ENCODE measurements at places on chromosomes 12 and 14.

- no peak for DNase-seq
Measured at GRCh38 chr12:59858508-59859170, 262.8 kb downstream of the SLC16A7 start.

GRCh38 chr14:88380405-88380804 lies 5.1 kb upstream of the SPATA7 start:
- no peak for DNase-seq

DNA sequence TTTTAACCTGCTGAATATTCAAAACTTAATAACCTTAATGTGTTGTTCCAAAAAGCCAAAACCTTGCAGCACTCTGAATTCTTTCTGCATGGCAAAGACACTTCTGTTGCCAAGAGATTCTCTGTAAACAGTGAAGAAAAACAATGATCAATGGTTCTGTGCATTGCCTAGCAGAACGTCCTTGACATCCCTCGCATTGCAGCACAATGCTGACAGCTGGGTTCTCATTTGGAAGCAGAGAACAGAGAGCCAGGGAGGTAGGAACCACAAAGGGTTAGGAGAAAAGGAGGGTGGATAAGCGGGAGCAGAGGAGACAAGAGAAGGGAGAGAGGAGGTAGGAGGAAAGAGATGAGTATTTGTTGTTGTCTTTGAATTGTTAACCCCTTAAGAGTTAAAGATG lies 501.1 kb downstream of the NAV3 start:
- no peak for DNase-seq

GRCh38 chr14:92185559-92185958 lies 63.8 kb downstream of the CPSF2 start:
- DNase-seq = no peak

DNA sequence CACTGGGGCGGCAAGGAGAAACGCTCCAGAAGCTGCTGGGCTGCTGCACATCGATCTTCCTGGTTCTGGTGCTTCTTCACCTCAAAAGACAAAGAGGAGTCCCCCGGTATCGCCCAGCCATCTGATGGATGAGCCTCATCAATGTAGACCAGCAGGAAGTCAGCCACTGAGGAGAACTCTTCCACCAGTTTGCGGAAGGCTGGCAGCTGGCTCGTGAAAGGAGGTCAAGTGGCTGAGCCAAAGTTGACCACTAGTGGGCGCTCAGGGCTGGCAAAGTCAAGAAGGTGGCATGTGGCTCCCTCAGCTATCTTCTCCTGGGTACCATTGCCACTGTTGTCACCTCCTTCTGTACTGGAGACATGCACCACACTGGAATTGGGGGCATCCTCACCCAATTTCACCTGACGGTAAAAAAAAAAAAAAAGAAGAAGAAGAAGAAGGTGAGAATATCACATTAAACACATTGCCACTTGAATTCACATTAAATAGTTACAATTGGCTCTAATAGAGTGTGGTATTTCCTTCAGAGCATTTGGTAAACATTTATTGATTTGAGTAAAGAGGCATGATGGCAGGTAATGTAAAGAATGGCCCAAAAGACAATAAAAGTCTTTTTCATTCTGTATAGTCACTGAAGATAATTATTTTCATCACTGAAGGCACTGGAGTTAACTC lies 8.3 kb downstream of the DIO2 start:
- DNase-seq = peak; percentile 20

GRCh38 chr12:2683283-2684025 lies 111.3 kb upstream of the FKBP4 start:
- DNase-seq = no peak

- no peak for DNase-seq
Measured at GRCh38 chr12:82848845-82849244, 162.1 kb downstream of the TMTC2 start.

GRCh38 chr14:90454041-90455000 lies 57.5 kb downstream of the CALM1 start:
- DNase-seq = peak; percentile 27

DNA sequence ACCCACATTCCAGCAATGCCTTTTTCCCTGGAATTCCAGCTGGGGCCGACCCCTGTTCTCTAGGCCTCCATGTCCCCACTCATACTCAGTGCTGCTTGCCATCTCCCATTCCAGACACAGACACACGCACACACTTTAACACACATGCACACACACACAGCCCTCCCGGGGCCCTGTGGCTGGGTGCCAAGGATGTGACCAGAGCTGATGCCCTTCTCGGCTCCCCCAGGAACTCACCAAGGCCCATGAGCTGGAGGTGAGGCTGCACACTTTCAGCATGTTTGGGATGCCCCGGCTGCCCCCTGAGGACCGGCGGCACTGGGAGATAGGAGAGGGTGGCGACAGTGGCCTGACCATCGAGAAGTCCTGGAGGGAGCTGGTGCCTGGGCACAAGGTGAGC lies 4.3 kb downstream of the PLEKHG6 start:
- no peak for DNase-seq

- DNase-seq = no peak
Measured at GRCh38 chr14:104579507-104579906, at the start of gene C14orf180. C14orf180 (plus strand) TSS chr14:104579764; CDS start chr14:104586431, 6,667 bp downstream.

GRCh38 chr14:101853455-101854018 lies 92.0 kb downstream of the PPP2R5C start:
- no peak for DNase-seq

- DNase-seq = peak; percentile 80
Measured at GRCh38 chr12:51391283-51392123, at the start of gene GALNT6. GALNT6 (minus strand) TSS chr12:51391406; CDS start chr12:51379781, 11,625 bp downstream.

DNA sequence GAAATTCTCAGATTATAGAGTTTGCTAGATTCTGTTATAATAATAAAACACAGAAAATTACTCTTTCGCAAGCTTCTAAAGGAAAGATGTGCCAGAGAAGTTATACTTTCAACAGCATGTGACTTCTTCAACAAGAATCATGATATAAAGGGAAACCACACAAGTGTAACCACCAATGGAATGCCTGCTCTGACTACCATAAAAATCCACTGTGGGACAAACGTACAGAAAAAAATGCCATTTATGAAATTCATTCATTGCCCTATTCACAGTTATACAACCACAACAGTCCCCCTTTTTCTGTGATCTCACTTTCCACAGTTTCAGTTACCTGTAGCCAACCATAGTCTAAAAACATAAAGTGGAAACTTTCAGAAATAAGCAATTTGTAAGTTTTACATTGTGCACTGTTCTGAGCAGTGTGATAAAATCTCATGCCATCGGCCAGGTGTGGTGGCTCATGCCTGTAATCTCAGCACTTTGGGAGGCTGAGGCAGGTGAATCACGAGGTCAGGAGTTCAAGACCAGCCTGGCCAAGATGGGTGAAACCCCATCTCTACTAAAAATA lies 3.2 kb downstream of the CATSPERB start:
- DNase-seq = no peak

DNA sequence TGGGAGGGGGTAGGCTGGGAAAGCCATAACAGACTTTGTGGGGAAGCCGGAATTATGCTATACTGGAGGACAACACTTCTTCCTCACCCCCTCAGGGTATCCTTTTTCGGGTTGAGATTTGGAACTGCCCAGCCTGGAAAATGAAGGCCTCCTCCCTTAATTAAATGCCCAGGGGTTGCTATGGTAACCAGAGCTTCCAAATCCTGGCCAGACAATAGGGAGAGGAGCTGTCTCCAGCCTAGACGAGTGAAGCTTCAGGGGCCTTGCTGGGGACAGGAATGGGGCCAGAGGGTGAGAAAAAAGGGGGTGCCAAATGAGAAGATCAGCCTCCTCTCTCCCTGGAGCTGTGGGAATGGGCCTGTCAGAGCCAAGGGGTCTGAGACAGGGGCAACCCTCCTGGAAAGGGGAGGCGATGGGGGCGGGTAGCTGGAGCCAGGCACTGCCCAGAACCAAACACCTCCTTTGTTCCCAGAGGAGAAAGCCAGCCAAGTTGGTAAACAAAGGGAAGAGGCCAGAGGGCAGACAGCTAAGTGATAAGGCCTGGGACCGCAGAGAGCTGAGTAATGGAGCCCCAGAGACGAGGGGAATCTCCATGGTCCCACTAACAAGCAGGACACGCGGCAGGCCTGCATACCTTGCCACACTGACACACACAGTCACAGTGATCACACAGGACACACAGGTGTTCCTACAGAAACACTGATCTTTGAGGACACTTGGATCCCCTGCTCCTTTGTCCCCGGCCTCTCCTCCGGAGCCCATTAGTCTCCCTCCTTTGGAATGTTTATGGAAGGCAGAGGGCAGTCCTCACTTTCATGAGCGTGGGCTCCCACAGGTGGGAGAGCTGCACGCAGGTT lies 17.9 kb upstream of the RND1 start:
- DNase-seq = no peak

- DNase-seq = no peak
Measured at GRCh38 chr12:30021051-30021833, 237.5 kb upstream of the TMTC1 start.

GRCh38 chr14:49218436-49219092 lies 367.6 kb downstream of the RPS29 start:
- no peak for DNase-seq

GRCh38 chr14:50804181-50804721 lies 26.7 kb downstream of the NIN start:
- DNase-seq = no peak

DNA sequence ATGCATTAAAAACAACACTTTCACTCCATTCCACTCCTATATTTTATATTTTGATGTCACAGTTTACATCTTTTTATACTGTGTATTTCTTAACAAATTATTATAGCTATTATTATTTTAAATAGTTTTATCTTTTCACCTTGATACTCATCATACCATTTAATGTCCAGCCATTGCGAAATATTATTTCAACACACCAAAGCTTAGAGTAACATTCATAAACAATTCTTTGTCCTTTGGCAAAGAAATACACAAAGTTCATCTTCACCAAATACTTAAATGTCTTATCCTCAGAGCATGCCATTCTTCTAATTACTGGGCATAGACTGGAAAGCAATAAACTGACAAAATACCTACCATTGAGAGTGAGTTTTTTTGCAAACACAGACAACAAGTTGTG lies 1963.4 kb upstream of the FLRT2 start:
- DNase-seq = no peak

DNA sequence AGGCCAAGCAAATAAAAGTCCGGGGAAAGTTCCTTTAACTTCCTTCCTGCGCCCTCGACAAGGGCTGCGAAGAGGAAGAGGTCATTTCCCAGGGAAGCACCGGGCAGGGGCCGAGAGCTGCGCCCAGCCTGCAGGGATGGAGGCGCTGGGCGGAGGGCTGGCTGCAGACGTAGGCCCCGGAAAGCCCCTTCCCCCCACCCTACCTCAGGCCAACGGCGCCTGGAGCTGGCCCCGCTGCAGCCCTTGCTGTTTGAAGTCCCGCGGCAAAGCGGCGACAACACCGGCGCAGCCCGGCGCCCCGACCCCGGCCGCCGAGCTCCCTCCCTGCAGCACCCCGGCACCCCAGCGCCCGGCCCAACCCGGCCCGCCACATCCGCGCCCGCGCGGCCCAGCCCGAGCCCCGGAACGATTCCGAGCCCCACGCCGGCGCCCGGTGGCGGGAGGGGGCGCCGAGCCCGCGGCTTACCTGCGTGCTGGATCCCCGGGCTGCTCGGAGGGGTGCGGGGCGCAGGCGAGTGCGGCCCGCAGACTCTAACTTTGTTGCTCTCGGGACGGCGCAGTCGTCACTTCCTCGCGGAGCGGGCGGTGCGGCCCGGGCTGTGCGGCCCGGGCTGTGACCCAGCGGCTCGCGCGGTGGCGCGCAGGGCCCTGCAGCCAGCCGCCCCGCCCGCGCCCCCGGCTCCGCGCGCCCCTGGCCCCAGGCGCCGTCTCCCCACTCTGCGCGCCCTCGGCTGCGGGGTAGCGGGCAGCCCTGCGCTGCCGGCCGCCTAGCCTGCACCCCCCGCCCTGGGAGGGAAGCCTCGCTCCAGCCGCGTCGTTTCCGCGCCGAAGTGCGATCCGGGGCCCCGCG lies 64.8 kb upstream of the PTGR2 start:
- peak; percentile 72 for DNase-seq

DNA sequence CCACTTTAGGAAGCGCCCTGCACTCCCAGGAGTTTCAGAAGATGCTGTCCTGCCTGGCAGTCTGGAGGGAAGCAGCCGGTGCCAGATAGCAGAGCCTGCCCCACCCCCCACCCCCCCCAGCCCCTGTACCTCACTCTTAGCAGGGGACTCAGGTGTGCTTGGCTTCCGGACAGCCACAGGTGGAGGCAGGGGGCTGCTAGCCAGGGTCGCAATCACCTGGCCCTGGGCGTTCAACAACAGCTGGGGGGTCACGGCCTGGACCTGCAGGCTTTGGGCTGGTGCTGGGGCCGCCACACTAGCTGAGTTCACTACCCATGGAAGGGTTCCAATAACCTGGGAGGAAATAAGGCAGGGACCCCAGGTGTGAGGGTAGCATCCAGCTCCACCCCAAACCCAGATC lies 22.0 kb downstream of the POU6F1 start:
- no peak for DNase-seq

- no peak for DNase-seq
Measured at GRCh38 chr12:89723276-89723675, 14.6 kb upstream of the ATP2B1 start.

- DNase-seq = no peak
Measured at GRCh38 chr14:65057695-65058094, 44.6 kb downstream of the MAX start.

DNA sequence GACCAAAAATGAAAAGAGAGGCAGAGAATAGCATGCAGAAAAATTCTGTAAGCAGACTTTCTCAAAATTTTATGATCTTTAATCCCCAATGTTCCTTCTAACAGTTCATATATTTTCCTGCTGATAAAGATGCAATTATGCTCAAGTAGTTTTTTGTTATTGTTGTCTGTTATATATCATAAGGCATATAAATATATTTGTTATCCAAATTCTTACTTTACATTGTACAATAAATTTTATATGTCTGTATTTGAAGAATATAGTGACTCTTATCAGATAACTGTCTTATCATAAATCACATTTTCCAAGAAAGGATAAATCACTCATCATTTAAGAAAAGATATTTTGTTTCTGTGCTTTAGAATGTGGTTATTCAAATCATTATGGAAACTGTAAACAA lies 2.6 kb downstream of the RASSF9 start:
- DNase-seq = no peak

- DNase-seq = peak; percentile 84
Measured at GRCh38 chr14:91417120-91417982, at the start of gene CCDC88C. CCDC88C (minus strand) TSS chr14:91417820; CDS start chr14:91417690, 130 bp downstream.

GRCh38 chr12:58247633-58248032 lies 306.3 kb downstream of the ATP23 start:
- no peak for DNase-seq

DNA sequence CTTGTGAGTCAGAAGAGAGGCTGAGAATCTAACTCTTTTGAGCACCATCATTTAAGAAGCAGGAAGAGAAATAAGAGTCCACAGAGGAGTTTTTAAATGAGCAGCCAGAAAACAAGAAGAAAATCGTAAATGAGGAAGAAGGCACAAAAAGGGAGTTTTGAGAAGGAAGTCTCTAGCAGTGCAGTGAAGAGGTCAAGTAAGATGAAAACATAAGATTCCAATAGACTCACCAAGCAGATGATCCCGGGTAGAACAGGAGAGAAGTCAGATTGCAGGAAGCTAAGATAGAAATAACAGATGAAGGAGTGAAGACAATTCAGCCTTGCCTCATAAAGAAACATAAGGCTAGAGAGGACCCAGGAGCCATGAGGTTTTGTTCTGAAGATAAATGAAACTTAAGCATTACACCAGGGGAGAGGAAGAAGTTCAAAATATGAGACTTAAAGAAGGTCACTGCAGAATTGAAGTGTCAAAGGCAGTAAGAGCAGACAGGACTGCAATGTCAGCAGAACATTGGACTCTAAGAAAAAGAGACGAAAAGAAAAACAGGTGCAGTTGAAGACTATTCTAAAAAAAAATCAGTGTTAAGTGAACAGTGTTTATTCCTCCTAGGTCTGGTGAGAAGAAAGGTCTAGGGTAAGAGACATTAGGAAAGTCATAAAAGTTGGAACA lies 229.0 kb downstream of the SEC23A start:
- no peak for DNase-seq
